ENCODE measurements at places on chromosomes 4 and X.

DNA sequence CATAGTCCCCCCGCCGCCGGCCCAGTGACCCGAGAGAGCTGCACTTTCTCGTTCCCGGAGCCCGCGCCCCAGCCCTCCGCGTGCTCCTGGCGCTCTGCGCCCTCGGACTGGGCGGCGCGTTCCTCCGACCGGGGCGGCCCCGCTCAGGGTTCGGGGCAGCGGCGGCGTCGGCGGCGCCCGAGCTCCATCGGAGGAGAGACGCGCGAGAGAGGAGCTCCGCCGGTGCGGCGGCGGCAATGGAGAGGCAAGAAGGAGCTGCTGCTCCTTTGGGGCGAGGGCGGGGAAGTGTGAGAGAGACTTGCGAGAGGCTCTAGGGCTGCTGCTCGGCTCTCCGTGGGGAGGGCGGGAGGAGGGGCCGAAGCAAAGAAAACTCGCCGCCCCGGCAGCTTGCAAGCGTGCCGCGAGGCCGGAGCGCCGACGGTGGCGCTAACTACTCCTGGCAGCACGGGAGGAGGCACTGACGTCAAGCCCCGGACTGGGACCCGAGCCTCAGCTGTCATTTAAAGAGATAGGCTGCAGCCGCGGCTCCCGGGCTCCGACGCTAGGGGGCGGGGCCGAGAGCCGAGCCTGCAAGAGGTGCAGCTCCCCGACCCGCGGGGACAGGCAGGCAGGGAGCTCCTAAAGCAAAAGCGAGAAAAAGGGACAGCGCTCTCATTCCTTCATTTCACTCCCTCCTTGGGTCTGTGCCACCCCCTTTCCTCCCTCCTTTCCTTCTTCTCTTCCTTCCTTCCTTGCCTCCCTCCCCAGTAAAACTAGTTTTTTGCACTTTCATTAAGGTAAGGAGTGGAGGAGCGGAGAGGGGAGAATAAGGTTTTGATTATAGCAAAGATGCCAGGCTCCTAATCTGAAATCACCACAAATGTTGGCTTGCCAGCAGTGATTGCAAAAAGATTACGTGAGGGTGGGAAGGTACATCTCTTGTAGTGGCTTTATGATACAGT is at the start of gene KCTD8:
Gene KCTD8 (minus strand): TSS at position 289 of the 941 bp plus-strand sequence.
- DNase-seq = peak; percentile 83

DNA sequence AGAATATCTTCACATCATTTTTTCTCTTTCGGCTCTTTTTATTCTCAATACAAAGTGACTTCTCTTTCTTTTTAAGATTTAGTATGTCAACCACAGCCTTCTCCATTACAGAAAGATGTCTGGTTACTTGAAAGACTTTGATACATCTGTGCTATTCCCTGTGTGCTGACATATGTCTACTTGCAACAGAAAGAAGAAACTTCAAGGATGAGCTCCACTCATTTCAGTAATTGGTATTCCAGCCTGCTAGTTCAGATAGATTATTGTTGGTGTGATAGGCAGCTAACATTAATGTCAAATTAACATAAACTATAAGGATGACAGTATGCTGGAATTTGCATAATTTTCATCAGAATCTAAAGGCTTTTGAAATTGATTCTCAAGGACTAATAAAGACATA is 948.7 kb downstream of the PCDH18 start:
- DNase-seq = no peak

GRCh38 chrX:149908727-149909126 is 20.6 kb upstream of the HSFX4 start:
- no peak for DNase-seq

DNA sequence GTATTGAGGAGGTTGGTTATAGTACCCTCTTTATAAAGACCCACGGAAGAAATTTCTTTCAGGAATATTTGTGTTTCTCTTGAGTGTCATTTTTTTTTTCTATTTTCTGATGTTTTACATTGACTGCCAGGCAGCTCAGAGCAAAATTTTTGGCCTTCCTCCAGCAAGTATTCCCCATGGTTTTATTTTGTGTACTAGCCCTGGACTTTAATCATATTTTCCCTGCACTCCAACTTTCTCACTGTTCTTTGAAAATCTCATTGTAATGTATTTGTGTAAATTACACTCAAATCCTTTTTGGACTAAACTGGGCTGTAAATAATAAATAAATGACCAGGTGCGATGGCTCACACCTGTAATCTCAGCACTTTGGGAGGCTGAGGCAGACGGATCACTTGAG is 45.6 kb upstream of the USP46 start:
- peak; percentile 37 for DNase-seq

GRCh38 chrX:34350561-34351335 is 218.6 kb upstream of the FAM47A start:
- no peak for DNase-seq

DNA sequence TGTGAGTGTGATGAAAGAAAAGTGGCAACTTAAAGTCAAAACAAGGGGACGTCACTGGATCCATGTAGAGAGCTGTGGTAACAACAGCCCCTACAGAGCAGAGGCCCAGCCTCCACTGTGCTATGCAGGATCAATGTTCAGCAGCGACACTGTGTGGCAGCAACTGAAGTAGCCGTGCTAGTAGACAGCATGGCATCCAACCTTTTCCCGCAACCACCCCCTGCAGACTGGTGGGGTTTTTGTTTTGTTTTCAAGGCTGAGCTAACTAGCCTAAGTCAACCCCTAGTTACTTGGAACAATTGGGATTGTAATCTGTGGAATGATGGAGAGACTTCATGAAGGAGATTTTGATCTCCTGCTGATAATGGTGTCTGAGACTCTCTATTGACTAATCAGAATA is 44.4 kb upstream of the PPARGC1A start:
- no peak for DNase-seq

DNA sequence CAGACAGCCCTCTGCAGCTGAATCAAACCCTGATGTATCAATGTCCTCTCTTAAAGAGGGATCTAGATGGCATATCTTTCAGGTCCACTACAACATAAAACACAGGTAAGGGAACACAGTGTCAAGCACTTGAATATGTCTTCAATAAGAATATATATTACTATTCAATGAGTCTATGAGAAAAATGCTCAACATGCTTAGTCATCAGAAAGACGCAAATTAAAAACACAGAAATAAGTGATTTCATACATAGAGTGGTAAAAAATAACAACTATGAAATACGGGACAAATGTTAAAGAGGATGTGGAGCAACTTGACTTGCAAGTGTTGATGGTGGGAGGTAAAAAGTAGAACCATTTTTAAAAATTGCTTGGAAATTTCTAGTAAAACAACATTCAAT is 544.6 kb upstream of the HS3ST1 start:
- no peak for DNase-seq

GRCh38 chr4:38769857-38770256 is 12.9 kb downstream of the TLR10 start:
- no peak for DNase-seq

GRCh38 chrX:114717921-114718320 is 134.0 kb downstream of the HTR2C start:
- no peak for DNase-seq

DNA sequence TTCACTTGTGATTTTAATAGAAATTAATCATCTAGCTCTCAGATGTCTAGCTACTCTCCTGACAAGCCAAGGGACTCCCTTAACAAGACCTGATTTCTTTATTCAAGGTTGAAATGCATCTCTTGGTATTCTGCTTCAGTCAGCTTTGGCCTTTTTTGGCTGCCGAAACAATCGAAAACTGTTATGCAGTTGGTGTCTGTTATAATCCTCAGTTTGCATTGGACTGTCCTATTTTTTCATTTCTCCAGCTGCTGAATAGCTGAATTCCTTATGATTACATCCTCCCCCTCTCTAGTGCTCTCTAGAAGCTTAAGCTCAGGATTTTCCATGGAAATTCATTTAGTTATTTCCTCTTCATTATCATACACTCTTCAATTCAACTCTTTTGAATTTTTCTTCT is 177.2 kb downstream of the TRIML1 start:
- no peak for DNase-seq

DNA sequence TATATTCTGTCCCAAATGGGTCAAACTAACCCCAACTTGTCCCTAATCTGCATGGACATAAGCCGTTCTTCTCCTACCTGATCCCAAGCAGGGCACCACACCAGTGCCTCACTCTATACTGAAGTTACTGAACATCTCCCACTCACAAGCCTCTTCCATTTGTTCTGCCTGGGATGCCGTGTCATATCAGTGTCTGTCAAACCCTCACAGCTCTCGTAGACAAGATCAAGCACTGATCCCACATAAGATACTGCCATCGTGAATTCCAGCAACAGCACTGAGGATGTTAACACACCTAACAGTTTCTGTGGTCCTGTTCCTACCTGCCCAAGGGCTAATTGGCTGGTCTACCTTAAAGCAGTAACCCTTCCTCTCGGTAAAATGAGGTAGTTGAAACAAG is 162.1 kb downstream of the APBB2 start:
- DNase-seq = no peak

- DNase-seq = no peak
Measured at GRCh38 chr4:127249767-127250108, 383.0 kb upstream of the INTU start.

DNA sequence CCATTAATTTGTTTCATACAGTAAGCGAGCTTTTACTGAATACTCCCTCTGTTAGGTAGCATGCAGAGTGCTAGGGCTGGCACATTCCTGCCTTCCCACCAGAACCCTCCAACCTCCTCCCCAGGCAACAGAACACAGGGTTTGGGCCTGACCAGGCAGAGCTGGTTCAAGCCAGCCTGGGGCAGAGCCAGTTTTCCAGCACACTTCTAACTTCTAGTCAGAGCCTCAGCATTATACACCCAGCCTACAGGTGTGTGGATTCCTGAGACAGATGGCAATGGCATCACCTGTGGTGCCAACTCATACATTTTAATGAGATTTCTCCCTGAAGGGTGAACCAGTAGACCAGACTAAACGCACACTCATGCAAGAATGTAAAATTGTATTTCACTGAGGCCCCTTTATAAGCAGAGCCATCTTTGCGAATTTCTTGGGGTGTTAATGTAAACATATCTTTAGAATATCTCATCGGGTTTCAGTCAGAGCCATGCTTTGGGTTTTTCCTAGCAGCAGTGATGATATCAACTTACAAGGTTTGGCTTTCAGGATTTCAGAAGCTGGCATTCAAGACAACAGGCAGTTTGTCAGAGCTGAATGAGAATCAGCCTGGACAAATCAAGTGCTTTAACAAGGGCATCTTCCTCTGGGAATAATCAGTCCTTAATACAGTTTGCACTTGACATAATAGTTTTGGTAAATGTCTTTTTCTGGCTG is 92.0 kb downstream of the GATB start:
- no peak for DNase-seq

- DNase-seq = no peak
Measured at GRCh38 chr4:112055100-112055499, 90.2 kb upstream of the FAM241A start.

DNA sequence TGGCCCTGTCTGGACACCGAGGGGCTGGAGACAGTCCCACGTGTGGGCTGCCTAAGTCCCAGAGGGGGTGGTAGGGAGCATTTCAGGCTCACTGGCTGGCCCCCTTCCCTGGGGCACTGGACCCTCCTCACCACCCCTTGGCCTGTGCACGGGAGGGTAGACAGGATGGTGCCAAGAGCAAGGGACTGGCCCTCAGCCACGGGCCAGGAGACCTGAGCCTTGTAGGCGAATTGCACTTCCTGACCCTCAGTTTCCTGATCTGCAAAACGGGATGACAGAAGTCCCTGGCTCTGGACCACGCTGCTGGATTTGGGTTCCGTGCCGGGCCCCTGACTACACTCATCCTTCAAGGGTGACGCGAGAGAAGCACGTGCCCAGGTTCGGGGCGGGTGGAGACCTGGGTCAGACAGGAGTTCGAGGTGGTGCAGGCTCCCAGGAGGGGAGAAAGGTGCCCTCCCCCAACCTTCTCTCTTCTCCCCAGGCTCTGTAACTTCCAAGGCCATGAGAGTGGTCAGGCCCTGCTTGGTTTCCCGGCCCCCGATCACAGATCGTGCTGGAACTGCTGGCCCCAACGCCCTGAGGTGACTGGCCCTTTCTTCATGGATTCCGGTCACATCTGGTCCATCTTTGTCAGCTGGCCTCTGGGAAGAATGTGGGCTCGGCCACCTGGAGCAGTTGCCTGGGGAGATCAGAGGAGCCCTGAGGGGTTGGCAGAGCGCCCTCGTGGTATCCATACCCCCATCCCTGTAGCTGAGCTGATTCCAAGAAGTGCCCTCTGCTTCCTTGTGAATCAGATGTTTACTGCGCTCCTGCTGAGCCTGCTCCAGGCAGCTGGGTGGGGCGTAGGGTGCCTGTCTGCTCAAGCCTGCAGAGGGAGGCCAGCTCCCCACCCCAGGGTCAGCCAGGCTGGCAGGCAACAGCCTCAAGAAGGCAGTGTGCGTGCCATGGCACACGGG is 3.3 kb downstream of the SH3BP2 start:
- peak; percentile 29 for DNase-seq

GRCh38 chrX:9286234-9286633 is 178.6 kb upstream of the TBL1X start:
- no peak for DNase-seq

DNA sequence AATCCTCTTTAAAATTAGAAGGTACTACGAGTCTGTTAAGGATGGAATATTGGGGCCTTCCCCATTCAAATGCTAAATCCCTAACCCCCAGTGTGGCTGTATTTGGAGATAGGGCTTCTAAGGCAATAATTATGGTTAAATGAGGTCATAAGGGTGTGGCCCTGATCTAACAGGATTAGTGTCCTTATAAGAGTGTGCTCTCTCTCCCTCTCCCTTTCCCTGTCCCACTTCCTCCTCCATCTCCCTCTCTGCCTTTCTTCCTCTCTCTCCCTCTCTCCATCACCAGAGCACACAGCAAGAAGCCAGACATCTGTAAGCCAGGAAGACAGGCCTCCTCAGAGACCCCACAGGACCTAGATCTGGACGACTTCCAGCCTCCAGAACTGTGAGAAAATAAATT is 116.9 kb downstream of the COL25A1 start:
- no peak for DNase-seq

DNA sequence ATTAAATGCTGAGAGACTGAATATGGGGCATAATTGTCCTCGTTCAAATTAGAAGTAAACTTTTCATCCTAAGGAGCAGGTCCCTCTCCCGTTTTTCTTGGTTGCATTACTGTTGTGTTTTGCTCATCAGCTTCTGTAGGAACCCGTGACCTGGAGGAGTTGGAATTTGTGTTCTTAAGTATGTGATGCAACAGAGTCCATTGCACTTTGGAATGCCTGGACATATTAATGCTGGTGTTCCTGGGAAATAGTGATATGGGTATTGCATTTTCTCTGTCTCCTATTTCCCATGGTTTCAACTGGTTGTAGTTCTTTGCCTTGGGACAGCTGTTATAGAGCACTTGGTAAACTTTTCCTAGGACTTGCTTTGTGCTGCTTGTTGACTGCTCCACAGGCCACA is 417.8 kb upstream of the LCORL start:
- DNase-seq = no peak

GRCh38 chrX:39453889-39454621 is 643.7 kb downstream of the BCOR start:
- DNase-seq = no peak

- DNase-seq = no peak
Measured at GRCh38 chrX:68823413-68824151, 5.2 kb upstream of the EFNB1 start.

- no peak for DNase-seq
Measured at GRCh38 chr4:82623121-82623683, 61.4 kb upstream of the TMEM150C start.

DNA sequence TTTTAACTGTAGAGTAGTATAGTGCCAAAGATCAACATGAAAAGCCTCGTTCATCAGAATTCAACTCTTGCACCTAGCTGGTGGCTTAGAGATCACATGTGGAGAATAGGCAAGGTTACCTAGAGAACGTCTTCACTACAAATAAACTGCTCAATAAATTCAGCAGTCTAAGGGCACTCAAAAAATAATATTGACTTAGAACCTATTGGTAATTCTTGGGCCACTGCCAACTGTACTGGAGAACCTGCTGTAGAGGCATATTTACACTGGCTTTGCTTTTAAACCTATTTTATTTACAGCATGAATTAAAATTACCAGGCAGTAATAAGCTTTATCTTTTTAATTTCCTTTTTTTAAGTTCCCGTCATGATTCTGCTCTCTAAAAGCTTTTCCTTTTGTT is 343.7 kb downstream of the PDHA2 start:
- no peak for DNase-seq
